K562 (cell line): ENCODE measurements at places on chromosomes 2 and 18. TPM values are rescaled to one million over a fixed set of nuclear protein-coding genes. Genes with fewer than 3 reads are reported as not detected.

STK11IP gene
- polyA plus RNA-seq: 9.0 and 12.6 TPM in 2 replicates

FASTKD1 gene
- polyA plus RNA-seq: 117 and 129 TPM in 2 replicates

DSC2 gene
- polyA plus RNA-seq: 3.8 and 4.7 TPM in 2 replicates

LMAN1 gene
- polyA plus RNA-seq: 48.6 and 50.2 TPM in 2 replicates

POMC gene
- not detected in 2 replicates for polyA plus RNA-seq

TTN gene
- under 0.01 TPM in 1 of 2 replicates, not detected in the other for polyA plus RNA-seq

RHOB gene
- polyA plus RNA-seq: 2.1 and 2.6 TPM in 2 replicates

LYG1 gene
- polyA plus RNA-seq: 1.2 and 1.7 TPM in 2 replicates

CCDC74B gene
- 1.5 and 1.6 TPM in 2 replicates for polyA plus RNA-seq

DNA sequence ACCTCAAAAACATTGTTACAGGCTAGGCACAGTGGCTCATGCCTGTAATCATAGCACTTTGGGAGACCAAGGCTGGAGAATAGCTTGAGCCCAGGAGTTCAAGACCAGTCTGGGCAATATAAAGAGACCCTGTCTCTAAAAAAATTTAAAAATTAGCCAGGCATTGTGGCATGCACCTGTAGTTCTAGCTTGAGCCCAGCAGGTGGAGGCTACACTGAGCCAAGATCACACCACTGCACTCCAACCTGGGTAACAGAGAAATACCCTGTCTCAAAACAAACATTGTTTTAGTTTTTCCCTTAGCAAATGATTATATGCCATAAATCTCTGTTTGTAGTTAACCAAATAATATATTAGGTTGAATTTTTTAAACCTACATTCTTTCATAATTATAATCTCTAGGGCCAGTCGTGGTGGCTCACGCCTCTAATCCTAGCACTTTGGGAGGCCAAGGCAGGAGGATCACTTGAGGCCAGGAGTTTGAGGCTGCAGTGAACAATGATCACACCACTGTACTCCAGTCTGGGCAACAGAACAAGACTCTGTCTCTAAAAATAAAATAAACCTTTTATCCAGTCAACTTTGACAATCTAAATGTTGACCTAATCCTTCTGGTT, 13.3 kb upstream of the CYP20A1 start:
- DNase-seq: no peak

DNA sequence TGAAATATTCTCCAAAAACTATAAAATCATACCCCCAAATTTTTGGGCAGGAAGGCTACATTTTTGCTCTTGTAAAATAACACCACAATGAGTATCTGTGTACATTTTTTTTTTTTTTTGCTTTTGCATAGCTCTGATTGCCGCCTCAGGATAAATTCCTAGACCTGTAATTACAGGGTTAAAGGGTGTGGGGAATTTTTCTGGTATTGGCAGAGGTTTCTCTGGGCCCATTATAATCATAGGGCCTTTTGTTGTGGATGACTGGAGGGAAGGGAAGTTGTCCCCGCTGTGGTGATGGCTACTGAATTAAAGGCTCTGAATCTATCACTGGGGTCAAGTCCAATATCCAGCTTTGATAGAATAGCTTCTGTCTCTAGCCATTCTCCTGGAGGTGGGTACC, 26.6 kb downstream of the CCDC195 start:
- no peak for DNase-seq

GRCh38 chr18:58788971-58789875, 75.5 kb upstream of the ZNF532 start:
- no peak for DNase-seq

DNA sequence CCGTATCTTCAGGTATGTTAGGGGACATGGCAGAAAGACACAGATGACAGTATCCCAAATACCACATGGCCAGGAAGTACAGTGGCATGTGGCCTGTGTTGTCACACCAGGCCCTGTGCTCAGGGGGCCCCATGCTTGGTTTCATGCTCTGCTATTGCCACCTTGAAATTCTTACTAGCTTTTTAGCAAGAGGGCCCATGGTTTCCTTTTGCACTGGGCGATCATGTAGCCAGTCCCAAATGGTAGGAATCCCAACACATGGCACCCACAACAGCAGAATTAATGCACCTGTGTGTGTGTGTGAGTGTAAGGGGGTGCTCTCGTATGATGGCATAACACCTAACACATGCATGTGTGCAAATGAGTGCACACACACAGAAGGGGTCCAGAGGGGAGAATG, 39.2 kb downstream of the MYO7B start:
- no peak for DNase-seq

DNA sequence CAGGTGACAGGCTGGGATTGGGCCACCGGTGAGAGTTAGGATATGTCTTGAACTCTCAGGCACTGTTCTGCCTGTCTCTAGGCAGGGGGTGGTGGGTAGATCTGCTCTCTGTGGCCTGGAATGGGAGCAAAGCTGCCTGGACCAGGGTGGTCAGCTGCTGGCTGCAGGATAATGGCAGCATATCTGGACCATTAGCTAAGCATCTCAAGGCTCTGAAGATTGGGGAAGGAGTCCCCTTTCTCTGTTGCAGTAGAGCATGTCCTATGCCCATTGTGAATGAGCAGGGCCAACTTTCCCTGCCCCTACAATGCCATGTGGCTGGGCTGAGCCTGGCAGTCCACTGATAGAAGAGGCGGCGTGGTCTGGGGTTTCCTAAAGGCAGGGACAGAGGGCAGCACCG, 34.6 kb downstream of the LOXHD1 start:
- no peak for DNase-seq

DNA sequence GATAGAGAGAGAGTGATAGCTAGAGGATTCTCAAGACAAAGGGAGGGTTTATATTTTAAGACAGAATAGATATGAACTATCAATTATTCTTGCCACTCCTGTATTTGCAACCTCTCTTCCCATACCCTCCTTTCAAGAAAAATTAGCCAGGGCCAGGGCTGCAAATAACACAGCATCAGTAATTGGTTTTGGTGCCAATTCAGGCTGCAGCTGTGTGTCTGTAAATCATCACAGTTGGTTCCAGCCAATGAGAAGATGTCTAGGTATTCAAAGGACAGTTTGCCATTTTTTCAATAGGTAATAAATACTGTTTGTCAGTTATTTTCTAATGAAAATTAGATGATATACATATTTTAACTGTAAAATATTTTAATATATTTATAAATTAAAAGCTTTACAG, 73.5 kb downstream of the WDPCP start:
- DNase-seq: no peak

GRCh38 chr18:74825460-74825859, 227.8 kb downstream of the ZNF407 start:
- no peak for DNase-seq

DNA sequence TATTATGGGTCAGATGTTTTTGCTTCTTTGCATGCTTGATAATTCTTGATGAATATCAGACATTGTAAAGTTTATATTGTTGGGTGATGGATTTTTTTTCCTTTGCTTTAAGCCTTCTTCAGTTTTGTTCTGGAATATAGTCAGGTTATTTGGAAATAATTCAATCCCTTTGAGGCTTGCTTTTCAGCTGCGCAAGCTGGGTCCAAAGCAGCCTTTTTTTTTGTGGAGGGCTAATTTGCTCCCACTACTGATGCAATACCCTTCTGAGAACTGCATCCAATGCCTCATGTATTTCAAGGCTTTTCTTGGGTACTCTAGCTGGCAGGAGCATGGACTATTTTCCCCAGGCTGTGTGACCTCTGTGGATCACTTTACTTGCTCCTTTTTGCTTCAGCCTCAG, 245.9 kb downstream of the AGPS start:
- no peak for DNase-seq

DNA sequence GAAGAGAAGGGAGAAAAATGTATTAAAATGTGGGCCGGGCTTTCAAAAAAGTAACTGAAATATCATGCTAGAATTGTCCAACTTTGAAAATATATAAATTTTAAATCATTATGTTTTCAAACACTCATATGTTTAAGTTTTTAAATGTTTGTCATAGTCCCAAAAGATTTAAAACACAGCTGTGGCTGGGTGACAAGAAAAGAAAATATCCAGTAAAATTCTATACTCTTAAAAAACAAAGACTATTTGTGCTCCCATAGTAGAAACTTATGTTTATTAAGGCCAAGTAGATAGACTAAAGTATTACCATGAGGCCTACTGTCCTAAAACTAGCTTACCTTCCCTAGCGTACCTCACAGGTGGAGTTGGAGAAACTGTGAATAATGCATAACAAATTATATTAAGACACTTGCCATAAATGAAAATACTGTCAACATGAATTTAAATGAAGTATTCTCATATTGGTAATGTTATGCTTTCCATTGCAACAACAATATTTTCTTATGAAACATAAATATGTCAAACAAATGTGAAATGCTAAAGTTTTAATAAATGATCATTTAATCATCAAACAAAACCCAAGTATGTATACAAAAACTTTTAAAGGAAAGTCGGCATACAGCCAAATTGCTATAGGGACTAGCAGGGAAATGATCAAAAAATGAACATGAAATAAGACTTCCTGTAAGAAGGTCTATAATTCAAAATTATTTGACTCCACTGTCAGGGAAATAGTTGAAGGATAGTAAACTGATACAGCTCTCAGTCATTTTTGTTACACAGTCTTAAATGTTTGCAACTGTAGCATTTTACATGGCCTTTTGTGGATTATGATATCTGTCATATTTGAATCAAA, 13.4 kb downstream of the MEIS1 start:
- no peak for DNase-seq

DNA sequence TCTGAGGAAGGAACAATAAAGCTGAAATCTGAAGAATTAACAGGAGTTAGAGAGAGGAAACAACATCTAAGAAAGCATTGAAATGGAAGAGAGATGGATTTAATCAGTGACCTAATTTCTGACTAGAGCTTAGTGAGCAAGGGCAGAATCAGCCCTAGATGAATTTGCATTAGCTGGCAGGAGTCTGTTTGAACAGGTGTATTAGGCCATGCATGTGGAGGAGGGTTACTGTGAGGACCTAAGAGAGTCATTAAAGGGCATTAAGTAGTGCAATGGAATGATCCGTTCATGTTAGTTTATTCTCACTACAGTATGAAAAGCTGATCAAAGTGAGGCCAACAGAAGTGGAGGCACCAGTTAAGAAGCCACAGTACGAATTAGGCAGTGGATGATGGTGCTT, 285.3 kb downstream of the GRB14 start:
- DNase-seq: no peak

DNA sequence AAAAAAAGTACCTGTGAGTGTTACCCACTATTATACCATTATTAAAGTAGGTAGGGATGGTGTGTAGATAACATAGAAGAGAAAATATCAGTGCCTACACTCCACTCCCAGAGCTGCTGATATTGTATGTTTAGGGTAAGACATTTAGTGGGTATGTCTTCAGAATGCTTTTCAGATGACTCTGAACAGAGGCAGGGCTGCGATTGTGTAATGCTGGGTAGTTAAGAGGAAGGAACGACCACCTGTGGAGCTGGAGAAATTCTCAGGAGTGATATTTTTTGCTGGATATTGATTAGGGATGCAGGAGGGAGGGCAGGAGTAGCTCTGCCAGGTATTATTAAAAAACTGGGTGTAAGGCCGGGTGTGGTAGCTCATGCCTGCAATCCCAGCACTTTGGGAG, 2.8 kb downstream of the CNOT11 start:
- DNase-seq: no peak

- no peak for DNase-seq
Observed at GRCh38 chr2:20148426-20148922, 76.5 kb downstream of the SDC1 start.

DNA sequence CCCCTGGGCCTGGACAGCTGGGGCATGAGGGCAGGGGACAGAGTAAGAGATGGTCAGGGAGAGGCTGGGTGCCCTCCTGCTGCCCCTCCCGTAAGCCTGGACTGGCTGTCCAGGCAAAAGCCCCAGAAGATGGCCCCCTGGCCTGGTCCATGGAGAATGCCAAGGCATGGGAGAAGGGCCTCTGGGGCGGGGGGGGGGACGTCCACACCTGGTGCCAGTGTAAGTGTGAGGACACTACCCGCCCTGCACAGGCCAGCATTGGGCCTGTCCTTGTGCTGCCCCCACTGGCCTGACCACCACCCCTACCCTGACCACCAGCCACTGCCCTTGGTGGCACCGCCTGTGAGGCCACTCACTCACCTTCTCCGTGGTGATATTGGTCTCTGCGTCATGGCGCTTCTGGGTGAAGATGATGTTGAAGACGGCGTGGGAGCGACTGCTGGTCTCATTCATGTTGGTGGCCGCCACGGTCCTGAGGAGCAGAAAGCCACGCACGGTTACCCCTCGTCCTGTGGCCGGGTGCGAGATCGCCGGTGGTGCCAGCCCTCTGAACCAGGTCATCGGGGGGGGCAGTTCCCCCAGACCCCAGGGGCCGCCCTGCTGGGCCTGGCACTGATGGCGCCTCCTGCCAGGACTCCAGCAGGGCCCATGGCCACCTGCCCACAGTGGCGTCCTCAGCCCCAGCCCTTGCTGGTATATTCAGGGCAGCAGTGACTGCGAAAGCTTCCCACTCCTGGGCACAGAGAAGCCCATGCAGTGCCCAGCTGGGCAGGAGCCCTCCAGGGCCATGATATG, 35.2 kb downstream of the KIF1A start:
- no peak for DNase-seq

DNA sequence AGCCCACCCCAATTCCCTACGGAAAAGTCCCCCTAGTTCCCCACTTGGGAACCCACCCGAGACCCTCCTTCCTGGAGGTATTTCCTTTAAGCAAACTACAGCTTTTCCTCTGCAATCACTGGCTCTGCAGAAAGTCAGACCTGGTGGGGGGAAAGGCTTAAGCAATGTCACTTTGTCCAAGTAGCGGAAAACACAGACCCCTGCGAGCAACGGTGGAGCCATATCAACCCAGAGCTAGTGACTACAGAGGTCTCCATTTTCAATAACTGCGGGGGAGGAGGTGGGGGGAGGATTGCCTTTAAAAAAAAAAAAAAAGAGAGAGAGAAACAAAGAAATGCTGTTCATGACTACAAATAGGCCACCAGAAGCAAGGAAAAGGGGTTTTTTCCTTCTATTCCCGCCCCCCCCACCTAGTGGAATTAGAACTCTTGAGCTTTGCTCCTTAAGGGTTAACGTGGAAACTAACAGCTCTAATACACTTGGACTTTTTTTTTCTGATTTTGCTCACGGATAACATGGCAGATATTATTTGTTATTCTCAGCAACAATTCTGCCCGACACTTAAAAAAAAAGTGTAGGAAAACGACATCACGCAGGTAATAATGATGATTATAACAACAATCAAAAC, 1.1 kb upstream of the FRZB start:
- DNase-seq: no peak

- no peak for DNase-seq
Observed at GRCh38 chr2:14866736-14867352, 234.3 kb downstream of the LRATD1 start.

DNA sequence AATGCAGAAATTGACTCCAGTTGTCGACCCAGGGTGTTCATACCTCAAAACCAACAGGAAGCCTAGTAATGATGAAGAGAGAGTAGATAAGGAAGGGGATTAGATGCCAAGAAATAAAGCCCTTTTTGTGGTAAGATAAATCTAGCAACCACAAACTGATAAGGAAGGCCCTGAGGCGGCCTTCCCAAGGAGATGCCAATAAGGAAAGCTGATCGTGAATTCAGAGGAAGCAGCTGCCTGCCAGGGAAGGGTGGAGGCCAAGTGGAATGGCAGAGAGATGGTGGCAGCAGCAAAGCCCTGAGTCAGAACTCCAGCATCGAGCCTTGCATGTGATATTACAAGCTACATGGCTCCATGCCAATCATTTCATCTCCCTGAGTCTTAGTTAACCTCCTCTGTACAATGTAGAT, 126.3 kb downstream of the IRS1 start:
- DNase-seq: no peak
